ENCODE measurements at places on chromosomes 5 and 9.

- no peak for DNase-seq
Measured at GRCh38 chr5:39264528-39264927, 45.2 kb upstream of the FYB1 start.

GRCh38 chr9:128399861-128400260 lies 20.8 kb upstream of the CERCAM start:
- no peak for DNase-seq

DNA sequence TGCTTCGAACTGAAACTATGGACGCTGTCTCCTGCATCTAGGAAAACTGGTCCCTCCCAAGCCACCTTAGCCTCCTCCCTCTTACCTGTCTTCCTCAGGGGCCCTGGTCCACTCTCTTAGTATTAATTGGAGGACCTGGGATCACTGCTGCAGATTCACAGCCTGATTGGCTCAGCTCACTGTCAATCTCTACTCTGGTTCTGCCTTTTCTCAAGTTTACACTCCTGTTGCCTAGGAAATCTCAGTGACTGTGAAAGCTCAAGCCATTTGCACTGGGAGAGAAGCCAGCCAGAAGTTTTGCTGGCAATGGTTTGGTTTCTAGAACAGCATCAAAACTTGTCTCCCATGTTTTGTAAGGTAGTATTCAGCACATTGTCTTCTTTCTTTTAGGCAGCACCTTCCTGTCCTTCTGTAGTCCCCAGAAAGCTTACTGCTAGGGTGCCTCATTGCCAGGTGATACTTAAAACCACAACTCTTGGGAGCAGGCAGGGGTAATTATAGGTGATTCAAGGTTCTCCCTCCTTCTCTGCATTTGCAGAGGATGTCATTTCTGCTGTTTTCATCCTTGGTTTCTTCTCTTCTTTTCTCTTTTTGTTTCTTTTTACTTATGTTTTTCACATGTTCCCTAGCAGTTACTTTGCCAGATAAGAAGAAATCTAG lies at the start of gene CAPSL:
Gene CAPSL (minus strand): TSS at position 55 of the 660 bp plus-strand sequence. CDS start 17,502 bp downstream, outside the sequence.
- DNase-seq = peak; percentile 69

- no peak for DNase-seq
Measured at GRCh38 chr5:140550147-140551079, 3.0 kb downstream of the EIF4EBP3 start.

DNA sequence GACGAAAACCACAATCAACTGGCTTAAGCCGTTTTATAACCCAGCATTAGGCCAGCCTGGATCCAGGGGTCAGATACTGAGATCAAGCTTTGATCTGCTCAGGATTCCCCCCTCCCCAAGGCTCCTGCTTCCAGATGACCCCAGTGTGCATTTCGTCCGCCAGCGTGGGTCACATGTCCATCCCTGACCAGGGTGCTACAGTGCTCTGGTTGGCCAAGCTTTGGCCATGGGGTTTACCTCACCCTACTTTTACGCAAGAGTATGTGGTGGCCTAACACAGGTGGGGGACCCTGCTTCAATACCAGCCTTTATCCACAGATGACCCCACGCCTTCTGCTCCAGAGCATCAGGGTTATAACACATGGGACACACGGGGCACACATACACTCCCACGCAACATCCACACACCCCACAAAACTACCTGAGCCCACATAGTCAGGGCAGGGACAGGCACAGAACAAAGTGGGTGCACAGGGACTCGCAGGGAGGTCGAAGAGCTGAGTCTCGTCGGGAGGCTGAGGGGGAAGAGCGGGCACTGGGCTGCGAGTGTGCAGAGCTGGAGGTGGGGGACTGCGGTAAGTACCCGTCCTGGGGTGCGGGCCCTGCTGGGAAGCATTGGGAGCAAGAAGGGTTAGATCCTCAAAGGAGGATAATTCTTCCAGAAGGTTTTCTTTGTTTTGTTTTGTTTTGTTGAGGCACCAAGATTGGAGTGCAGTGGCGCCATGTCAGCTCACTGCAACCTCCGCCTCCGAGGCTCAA lies 5.0 kb upstream of the SQSTM1 start:
- DNase-seq = no peak

DNA sequence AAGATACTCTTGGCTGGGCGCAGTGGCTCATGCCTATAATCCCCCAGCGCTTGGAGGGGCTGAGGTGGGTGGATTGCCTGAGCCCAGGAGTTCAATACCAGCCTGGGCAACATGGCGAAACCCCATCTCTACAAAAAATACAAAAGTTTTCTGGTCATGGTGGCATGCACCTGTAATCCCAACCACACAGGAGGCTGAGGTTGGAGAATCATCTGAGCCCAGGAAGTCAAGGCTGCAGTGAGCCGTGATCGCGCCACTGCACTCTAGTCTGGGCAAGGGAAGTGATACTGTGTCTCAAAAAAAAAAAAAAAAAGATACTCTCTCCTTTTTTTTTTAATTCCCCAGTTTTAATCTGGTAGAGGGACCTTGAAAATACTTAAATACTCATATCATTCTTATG lies 15.0 kb downstream of the ANKRD33B start:
- no peak for DNase-seq

- no peak for DNase-seq
Measured at GRCh38 chr5:149341876-149342275, 3.4 kb upstream of the GRPEL2 start.

- DNase-seq = no peak
Measured at GRCh38 chr5:93079046-93079445, 502.0 kb downstream of the NR2F1-AS1 start.

GRCh38 chr5:139646912-139647505 lies 1.1 kb upstream of the CXXC5 start:
- DNase-seq = no peak

- no peak for DNase-seq
Measured at GRCh38 chr5:132388244-132389050, 18.9 kb downstream of the SLC22A5 start.

- DNase-seq = no peak
Measured at GRCh38 chr9:93467062-93467416, 13.7 kb upstream of the FAM120AOS start.

DNA sequence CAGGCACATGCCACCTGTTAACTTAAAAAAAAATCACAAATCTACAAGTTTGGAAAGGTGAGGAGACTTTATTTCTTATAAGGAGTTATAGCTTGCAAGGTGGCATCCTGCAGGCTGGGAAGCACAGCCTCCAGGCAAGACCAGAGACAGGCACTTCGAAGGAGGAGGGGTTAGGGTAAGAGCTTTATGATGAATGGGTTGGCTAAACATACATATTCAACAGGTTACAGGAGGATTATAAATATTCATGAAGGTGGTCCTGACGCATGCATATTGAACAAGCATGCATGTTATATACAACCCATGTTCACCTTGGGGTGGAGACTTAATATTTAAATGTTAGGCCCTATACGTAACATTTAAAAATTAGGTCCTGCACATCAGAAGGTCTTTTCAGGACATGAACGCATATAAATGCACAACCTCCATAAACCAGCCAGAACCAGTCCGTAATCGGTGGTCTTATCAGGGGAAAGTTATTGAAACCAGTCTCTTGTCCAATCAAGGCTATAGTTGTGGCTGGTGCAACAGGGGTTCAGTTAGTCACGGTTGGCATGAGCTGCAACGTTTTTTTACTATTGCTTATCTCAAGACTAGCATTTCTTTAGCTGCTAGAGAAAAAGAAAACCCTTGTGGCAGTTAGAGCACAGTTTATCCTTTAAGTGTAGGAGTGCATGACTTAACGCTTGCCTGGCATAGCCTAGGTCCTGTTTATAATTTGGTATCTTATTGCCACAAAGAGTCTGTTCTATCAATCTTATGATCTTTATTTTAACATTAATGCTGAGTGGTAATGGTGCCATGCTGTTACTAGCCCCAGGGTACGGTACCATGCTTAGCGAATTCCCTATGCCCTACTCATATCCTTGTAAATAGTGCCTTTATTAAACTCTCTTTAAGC lies 72.7 kb downstream of the C9orf57 start:
- no peak for DNase-seq

DNA sequence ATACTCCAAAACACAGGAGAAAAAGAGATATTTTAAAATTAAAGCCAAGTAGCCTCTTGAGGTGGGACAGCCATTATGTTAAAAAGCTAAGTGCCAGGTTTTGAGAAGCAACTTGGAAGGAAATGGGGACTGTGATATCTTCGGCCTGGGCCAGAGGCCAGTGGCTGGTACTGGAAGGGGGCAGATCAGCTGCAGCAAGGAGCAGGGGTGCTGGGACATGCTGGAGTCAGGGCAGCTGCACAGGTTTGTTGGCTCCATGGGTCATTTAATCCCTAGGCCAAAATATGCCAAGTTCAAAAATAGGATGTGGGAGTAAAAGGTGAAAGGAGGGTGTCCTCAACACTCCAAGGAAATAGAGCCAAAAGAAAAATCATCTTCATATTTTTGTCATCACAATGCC lies 30.0 kb downstream of the ADRB2 start:
- no peak for DNase-seq

DNA sequence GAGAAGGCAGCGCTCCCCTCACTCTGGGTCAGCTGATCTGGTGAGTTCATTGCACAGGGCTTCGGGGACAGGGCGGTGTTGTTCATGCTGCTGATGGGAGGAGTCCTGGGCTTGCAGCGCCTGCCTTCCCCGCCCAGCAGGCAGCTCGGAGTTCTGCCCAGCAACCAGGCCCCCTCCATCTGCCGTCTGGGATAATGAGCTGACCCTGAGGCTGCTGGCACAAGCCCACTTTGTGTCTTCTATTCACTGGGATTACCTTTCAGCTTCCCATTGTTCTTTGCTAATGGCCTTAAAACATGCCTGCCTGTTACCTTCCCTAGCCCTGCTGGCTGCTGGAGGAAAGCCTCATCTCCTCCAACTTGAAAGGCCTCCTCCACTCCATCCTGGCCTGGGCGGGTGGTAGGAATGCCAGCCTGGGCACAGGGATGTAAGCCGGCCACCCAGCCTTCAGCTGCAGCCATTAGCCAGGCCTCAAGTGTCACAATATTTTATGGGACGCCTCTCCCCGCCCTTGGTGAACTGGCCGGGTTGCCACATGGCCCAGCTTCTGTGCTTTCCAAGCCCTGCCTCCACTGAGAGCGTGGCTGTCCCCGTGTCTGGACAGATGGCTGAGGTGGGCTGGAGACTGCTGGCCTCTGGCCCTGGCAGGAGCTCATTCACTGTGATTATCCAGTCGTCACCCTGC lies 70.4 kb downstream of the GADD45G start:
- DNase-seq = peak; percentile 97

GRCh38 chr5:55039843-55040242 lies 15.8 kb downstream of the GZMK start:
- DNase-seq = no peak

DNA sequence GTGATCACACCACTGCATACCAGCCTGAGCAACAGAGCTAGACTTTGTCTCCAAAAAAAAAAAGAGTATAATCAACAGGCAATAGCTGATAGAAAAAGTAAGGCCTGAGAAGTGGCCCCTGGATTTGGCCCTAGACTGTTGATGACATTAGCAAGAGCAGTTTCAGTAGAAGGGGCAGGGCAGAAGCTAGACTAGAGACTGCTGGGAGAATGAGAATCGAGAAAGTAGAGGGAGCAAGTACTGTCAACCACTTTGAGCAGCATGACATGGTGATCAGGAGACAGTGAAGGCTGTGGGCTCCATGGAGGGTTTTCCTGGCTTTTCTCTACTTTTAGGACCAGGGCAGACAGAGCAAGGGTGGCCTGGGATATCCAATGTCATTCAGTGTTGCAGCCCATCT lies 34.9 kb upstream of the B4GALT1 start:
- DNase-seq = no peak

- no peak for DNase-seq
Measured at GRCh38 chr9:34386656-34387055, 10.0 kb upstream of the MYORG start.

GRCh38 chr5:52502460-52502999 lies 285.2 kb upstream of the ITGA1 start:
- DNase-seq = peak; percentile 22

DNA sequence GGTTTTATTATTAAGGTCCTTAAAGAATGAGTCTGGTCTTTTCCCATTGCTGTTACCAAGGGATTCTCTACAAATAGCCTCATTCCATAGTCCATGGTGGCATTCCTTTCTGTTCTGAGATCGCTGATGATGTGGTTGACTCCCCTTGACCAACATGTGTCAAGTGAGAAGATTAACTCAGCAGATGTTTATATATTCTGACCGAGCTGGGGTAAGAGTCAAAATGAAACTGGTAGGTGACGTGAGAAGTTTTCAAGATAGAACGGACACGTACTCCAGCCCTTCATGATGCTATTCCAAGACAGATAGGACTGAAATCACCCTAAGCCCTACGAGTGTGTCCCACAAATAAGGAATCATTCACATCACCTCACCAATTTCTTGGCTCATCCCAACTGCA lies 155.5 kb upstream of the WWC1 start:
- DNase-seq = no peak

DNA sequence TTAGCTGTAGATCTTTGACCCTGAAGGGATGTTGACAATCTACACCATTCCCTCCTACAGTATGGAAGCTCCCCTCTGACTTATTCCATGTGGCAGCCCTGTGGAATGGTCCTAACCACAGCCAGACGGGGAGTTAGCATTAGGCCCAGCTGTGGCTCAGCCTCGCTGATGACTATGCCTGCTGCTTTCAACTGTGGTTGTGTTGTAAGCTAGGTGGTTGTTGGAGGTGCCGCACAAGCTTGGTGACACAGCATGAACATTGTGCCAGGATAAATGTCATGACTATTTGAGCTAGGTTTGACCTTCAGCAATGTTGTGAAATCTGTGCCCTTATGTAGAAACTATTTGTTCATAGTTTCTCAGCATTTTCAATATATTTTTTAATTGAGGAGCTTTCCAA lies 40.6 kb downstream of the SGCD start:
- DNase-seq = no peak

GRCh38 chr5:167947306-167947705 lies 344.1 kb upstream of the WWC1 start:
- no peak for DNase-seq

- DNase-seq = peak; percentile 3
Measured at GRCh38 chr9:136886610-136887597, 588 bp downstream of the TRAF2 start.

- peak; percentile 9 for DNase-seq
Measured at GRCh38 chr9:79946712-79947111, 374.9 kb downstream of the TLE4 start.

DNA sequence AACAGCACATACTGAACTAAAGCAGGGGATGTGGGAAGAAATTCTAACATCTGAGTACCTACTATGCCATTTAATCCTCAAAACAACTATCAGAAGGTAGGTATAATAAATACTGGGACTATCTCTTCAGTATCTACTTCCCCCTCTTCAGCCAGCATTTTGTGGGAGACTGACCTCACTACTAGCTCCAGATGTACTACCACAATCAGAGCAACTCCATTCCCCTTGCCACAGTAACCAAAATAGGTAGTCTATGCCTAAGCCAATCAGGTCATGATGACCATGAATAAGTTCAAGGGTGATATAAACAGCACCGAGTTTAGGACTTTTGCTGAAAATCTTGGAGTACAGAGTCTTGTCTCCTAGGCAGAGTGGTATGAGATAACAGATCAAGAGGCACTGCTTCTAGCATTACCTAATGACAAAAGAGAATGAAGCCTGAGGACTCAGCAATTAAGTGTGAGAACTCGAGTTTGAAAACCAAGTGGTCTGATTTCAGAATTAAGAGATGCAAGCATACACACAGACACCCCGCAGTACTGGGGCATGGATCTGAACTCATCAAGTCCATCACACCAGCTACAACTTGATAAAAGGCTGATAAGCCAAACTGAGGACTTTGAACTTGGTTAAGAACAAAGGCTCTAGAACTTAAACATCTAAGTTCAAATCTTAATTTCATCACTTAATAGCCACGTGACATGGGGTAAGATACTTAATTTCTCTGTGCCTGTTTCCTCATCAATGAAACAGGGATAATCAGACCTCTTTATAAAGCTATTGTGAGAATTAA lies 9.7 kb downstream of the FNIP1 start:
- no peak for DNase-seq

- no peak for DNase-seq
Measured at GRCh38 chr5:145826895-145827674, 8.1 kb downstream of the PRELID2 start.

- DNase-seq = no peak
Measured at GRCh38 chr9:114330636-114331035, 967 bp downstream of the ORM2 start.

Measured in NCI-H2081 (cell line).